ENCODE measurements at places on chromosomes 6 and 20. TPM values are rescaled to one million over a fixed set of nuclear protein-coding genes. Genes with fewer than 3 reads are reported as not detected.

RBPJL gene
- not detected for total RNA-seq

MCHR2 gene
- not detected for total RNA-seq

SLC17A2 gene
- not detected for total RNA-seq

SAMD3 gene
- total RNA-seq = 5.0 TPM

BCAS4 gene
- 24.6 TPM for total RNA-seq

OR12D3 gene
- not detected for total RNA-seq

PHACTR1 gene
- 7.8 TPM for total RNA-seq

CFAP206 gene
- total RNA-seq = not detected

CHD6 gene
- 8.6 TPM for total RNA-seq

GRM1 gene
- total RNA-seq = not detected

SYTL3 gene
- total RNA-seq = 5.5 TPM

COL9A3 gene
- 0.08 TPM for total RNA-seq

C6orf15 gene
- not detected for total RNA-seq

POPDC3 gene
- 70.5 TPM for total RNA-seq

SEL1L2 gene
- total RNA-seq = not detected

PLG gene
- not detected for total RNA-seq

OR2B2 gene
- total RNA-seq = not detected

DZANK1 gene
- 1.3 TPM for total RNA-seq

All from HT1080 (cell line).